Right atrium auricular region (tissue), 2 donors: ENCODE measurements at places on chromosomes 7 and 10. TPM values are rescaled to one million over a fixed set of nuclear protein-coding genes. Genes with fewer than 3 reads are reported as not detected.

NFKB2 gene
- 15.6 TPM for total RNA-seq

- no peaks in the 10 kb centered on the region for H3K4me1 ChIP-seq
- DNase-seq: no peak
- H3K4me3 ChIP-seq: no peak overlapping the region
- no peaks in the 10 kb centered on the region for H3K36me3 ChIP-seq
- H3K27me3 ChIP-seq: no peaks in the 10 kb centered on the region
- no peak overlapping the region for H3K27ac ChIP-seq
Measured at GRCh38 chr10:30831426-30831825, 200.2 kb downstream of the ZNF438 start.

GRCh38 chr10:35056133-35056532 lies 34.0 kb downstream of the CUL2 start:
- no peak overlapping the region for H3K27ac ChIP-seq
- no peak overlapping the region for H3K4me3 ChIP-seq
- H3K36me3 ChIP-seq: peaks cover 41% of the 10 kb centered on the region
- no peaks in the 10 kb centered on the region for H3K4me1 ChIP-seq

- H3K36me3 ChIP-seq: no peaks in the 10 kb centered on the region
- H3K4me1 ChIP-seq: peaks cover 38% of the 10 kb centered on the region
- no peaks in the 10 kb centered on the region for H3K27me3 ChIP-seq
- H3K4me3 ChIP-seq: no peak overlapping the region
Measured at GRCh38 chr7:28065721-28066285, 114.8 kb downstream of the JAZF1 start.

DNA sequence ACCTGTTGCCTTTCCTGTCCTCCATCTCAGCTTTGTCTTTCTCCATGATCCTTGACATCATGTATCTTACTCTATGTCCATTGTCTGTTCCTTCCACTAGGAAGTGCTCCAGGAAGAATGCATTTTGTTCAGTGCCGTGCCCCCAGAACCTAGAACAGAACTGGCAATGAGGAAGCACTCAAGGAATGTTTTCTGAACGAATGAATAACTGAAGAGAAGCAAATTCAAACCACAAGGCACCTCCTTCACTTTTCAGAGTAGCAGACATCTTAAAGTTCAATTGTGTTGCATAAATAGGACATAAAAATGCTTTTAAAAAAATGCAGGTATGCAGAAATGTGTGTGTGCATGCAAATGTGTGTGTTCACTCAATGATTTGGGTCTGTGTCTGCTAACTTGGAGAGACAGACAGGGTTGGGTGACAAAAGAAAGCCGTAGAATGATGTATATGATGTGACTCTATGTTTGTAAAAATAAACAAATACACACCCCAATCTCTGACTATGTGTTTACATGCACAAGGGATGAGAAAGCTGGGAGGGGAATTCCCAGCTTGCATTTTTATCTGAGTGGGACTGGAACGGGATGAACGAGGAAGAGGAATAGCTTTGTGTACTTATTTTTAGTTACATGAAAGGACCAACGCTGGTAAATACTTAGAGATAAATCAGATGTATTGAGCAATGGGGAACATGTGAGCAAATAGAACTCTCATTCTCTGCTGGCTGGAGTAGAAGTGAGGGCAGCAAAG lies 237.7 kb downstream of the FANK1 start:
- H3K27ac ChIP-seq: no peak overlapping the region
- no peak for DNase-seq
- no peaks in the 10 kb centered on the region for H3K36me3 ChIP-seq
- no peaks in the 10 kb centered on the region for H3K4me1 ChIP-seq
- H3K27me3 ChIP-seq: no peaks in the 10 kb centered on the region
- no peak overlapping the region for H3K4me3 ChIP-seq

- H3K27ac ChIP-seq: no peak overlapping the region
- H3K36me3 ChIP-seq: no peaks in the 10 kb centered on the region
- no peak for DNase-seq
- no peaks in the 10 kb centered on the region for H3K4me1 ChIP-seq
- no peaks in the 10 kb centered on the region for H3K27me3 ChIP-seq
Measured at GRCh38 chr7:120070201-120070600, 202.8 kb upstream of the KCND2 start.

CCL24 gene
- total RNA-seq: not detected

- H3K27me3 ChIP-seq: no peaks in the 10 kb centered on the region
- H3K4me1 ChIP-seq: peaks cover 77% of the 10 kb centered on the region
- H3K27ac ChIP-seq: peak overlapping the region; percentile 96
- H3K36me3 ChIP-seq: peaks cover 57% of the 10 kb centered on the region
Measured at GRCh38 chr10:44983895-44984278, 5.3 kb upstream of the DEPP1 start.

DNA sequence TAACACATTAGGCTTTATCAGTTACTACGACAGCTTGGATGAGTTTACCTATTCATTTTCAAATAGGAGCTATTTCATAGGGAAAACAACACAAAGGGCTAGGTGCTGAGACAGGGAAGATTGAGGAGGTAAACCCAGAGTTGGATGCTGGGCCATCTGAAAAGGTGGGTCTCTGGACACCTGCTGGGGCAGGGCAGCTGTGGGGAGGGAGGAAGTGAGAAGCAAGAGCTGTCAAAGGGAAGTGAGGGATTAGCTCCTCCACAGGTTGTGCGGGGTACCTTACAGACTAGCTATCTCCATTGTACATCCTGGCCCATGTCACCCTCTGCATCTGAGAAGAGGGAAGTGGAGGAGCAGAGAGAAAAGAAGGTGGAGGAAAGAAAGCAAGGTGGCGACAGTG lies 48.9 kb downstream of the BLNK start:
- no peak overlapping the region for H3K27ac ChIP-seq
- H3K36me3 ChIP-seq: no peaks in the 10 kb centered on the region
- no peak overlapping the region for H3K4me3 ChIP-seq
- no peaks in the 10 kb centered on the region for H3K4me1 ChIP-seq
- no peaks in the 10 kb centered on the region for H3K27me3 ChIP-seq

DNA sequence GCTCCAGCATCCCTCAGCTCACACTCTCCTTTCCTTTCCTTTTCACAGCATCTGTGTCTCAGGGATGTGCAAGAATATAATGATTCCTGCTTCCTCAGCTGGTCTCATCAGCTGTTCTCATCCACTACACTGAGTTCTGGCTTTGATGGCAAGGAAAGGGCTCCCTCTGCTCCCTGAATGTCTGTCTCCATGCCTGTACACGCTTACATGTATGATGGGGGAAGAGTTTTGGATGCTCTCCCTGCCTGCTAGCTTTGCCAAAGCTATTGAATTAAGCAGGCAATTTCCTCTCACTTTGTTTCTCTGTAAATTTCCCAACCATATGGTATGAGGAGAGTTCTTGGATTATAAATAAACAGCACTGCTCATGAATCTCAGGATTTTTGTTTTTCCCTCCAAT lies 254.5 kb downstream of the SORCS3 start:
- H3K4me3 ChIP-seq: no peak overlapping the region
- H3K4me1 ChIP-seq: no peaks in the 10 kb centered on the region
- no peak for DNase-seq
- no peaks in the 10 kb centered on the region for H3K27me3 ChIP-seq
- no peaks in the 10 kb centered on the region for H3K36me3 ChIP-seq

DNA sequence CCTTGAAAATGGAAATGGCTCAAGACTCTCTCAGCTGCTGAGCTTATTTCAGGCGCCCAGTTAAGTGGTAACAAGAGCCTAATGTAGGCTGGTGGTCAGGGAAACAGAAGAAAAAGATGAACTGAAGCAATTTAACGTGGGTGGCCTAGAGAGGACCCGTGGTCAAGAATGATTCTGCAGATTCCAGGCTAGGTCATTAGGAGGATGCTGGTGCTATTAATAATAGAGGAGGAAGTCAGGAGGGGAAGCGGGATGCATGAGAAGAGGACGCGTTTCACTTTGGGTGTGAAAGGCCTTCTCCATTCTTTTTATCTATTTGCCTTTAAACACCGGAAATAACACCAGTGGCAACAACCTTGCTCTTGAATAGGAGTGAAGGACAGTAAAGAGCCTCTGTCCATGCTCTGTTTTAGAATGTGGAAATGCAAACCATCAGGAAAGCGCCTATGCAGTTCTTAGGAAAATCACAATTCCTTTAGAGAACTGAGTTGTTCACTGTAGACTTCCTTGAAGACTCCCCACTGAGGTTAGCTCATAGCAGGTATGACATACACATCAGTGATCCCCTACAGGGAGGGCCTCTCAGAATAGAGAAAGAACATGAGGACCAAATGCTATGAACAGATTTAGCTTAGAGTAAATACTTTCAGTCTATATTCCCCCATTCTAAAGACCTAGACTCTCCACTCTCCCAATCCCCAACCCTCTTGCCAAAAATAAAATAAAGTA lies 8.6 kb downstream of the LIPA start:
- no peak for DNase-seq
- H3K27ac ChIP-seq: no peak overlapping the region
- H3K27me3 ChIP-seq: no peaks in the 10 kb centered on the region
- H3K36me3 ChIP-seq: peaks cover 6% of the 10 kb centered on the region
- peaks cover 27% of the 10 kb centered on the region for H3K4me1 ChIP-seq
- H3K4me3 ChIP-seq: no peak overlapping the region

NPC1L1 gene
- not detected for total RNA-seq

DGKI gene
- 4.4 TPM for total RNA-seq

SAMD9 gene
- total RNA-seq: 2.3 TPM

- H3K4me3 ChIP-seq: no peak overlapping the region
- H3K4me1 ChIP-seq: peaks cover 7% of the 10 kb centered on the region
- no peak overlapping the region for H3K27ac ChIP-seq
- no peak for DNase-seq
- no peaks in the 10 kb centered on the region for H3K27me3 ChIP-seq
Measured at GRCh38 chr10:21327289-21327993, 198.0 kb downstream of the SKIDA1 start.

- no peak overlapping the region for H3K27ac ChIP-seq
- peaks cover 66% of the 10 kb centered on the region for H3K4me1 ChIP-seq
- DNase-seq: no peak
- peaks cover 21% of the 10 kb centered on the region for H3K36me3 ChIP-seq
- no peaks in the 10 kb centered on the region for H3K27me3 ChIP-seq
- no peak overlapping the region for H3K4me3 ChIP-seq
Measured at GRCh38 chr7:4742852-4743251, 32.6 kb upstream of the AP5Z1 start.

CALN1 gene
- total RNA-seq: not detected

DNA sequence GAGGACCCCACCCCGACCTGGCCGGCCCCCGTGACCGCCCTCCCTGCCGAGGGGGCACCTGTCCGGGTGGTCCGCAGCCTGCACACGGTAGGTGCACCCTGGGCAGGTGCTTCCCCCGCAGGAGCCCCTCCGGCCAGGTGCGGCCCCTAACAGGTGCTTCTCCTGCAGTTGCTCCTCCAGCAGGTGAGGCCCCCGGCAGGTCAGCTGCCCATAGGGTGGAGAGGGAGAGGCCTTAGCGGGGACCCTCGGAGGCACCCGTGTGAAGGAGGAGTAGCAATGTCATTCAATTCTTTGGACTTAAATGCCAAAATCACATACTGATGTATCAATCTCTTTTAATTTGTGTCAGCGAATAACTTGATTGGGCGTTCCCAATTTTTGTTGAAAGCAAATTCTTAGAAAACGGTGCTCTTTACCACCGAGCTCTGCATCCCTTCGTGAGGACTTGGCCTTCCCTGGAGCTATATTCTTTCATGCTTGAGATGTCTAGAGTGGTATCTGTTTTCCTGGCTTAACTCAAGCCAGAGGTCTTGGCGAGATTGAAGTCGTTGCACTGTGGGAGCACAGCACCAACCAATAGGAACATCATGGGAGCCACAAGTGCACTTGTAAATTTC lies 738 bp upstream of the NCAPG2 start:
- no peaks in the 10 kb centered on the region for H3K27me3 ChIP-seq
- peaks cover 18% of the 10 kb centered on the region for H3K4me1 ChIP-seq
- DNase-seq: no peak

PRSS37 gene
- not detected for total RNA-seq

DNA sequence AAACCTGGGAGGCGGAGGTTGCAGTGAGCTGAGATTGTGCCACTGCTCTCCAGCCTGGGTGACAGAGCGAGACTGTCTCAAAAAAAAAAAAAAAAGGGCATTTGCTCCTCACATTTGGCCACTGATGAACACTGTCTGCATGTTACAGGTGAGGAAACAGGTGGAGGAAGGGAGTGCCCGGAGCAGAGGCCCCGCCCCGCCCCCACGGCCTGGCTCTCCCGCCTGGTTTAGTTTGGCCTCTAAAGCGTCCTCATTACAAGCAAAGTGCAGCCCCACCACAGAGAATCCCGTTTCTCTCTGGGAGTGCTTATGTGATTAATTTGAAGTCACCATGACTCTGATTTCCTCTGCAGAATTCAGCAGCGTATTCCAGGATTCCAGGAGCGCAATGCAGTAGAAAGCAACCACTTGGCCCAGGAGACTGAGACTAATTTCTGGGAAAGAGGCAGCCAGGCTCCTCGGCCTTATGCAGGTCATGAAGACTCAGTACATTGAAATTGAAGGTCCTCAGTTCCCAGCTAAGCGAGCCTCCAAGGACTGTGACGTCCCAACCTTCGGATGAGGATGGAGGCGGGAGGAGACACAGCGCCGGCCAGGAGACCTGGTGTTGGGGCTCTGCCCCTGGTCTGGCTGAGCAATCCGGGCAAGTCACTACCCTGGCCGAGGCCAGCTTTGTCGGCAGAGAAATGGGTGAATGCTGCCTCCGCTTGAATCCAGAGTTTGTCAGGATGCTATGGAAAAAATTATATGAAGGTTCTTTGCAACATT lies 44.7 kb downstream of the RBM17 start:
- H3K36me3 ChIP-seq: no peaks in the 10 kb centered on the region
- H3K4me3 ChIP-seq: no peak overlapping the region
- no peaks in the 10 kb centered on the region for H3K27me3 ChIP-seq
- H3K4me1 ChIP-seq: no peaks in the 10 kb centered on the region
- DNase-seq: no peak
- H3K27ac ChIP-seq: no peak overlapping the region

H2BK1 gene
- total RNA-seq: not detected

DNA sequence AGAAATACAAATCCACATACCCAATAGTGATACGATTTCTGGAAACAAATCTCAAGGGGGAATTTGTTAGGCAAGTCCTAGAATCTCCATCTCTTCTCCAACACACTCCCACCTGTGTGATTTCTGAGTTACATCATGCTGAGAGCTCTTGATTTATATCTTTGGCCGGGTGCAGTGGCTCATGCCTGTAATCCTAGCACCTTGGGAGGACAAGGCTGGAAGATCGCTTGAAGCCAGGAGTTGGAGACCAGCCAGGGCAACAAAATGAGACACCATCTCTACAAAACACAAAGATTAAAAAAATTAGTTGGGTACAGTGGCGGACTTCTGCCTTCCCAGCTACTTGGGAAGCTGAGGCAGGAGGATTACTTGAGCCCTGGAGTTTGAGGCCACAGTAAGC lies 1.5 kb upstream of the MTPN start:
- H3K4me3 ChIP-seq: no peak overlapping the region
- no peak for DNase-seq
- no peaks in the 10 kb centered on the region for H3K27me3 ChIP-seq
- no peaks in the 10 kb centered on the region for H3K36me3 ChIP-seq

- no peak overlapping the region for H3K27ac ChIP-seq
- H3K27me3 ChIP-seq: no peaks in the 10 kb centered on the region
- no peaks in the 10 kb centered on the region for H3K36me3 ChIP-seq
- no peaks in the 10 kb centered on the region for H3K4me1 ChIP-seq
- no peak for DNase-seq
Measured at GRCh38 chr7:147775516-147776284, 814.9 kb upstream of the C7orf33 start.

HK1 gene
- total RNA-seq: 186 TPM
